ENCODE measurements at places on chromosomes 1 and 21.

- DNase-seq, result no peak
Observed at GRCh38 chr1:206921772-206922265, at the start of gene FCMR. TSS of gene FCMR (minus strand) at chr1:206921941. CDS start at chr1:206921854, 87 bp downstream.

- DNase-seq, result no peak
Observed at GRCh38 chr1:77467741-77468140, 185.9 kb downstream of the AK5 start.

DNA sequence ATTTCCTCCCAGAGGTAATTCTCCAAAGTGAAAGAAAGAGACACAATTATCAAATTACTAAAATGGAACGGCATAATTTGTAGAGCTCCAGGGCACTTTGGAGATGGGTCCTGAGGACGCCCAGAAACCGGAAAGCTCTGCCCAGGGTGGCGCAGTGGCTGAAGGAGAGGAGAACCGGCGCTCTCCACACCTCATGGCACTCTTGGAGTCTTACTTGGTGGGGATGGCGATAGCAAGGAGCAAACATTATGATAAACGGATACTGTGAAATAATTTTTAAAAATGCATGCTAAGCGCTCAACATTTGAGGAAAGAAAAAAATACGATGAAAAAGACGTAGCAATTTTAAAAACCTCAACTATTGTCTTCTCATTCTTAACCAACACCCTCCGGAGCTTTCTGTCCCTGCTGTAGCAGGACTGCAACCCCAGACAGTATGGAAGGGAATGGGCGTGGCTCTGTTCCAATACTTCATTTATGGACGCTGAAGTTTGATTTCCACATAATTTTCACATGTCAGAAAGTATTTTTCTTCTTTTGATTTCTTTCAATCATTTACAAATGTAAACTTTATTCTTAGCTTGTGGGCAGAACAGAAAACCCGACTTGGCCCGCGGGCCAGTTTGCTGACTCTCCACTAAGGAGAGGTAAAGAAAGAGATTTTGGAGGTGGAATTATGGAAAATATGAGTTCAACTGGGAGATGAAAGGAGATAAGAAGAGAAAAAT is 1.1 kb downstream of the S100A11 start:
- DNase-seq, result peak; percentile 63

DNA sequence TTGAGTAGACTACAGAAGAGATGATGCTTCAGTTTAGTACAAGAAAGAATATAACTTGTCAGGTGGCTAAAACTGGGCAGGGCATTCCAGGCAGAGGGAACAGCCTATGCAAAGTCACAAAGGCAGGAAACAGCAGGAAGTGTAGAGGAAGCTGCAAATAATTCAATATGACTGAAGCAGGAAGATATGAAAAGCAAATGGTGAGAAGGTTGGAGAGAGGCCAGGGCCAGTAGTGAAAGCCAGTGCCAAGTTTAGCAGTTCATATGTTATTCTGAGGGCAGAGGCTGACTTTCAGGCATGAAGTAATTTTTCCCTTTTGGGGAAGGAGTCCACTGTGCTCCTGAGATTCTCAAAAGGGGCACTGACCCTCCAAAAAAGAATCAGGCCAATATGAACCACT is 8.0 kb upstream of the YBX1 start:
- DNase-seq, result no peak

DNA sequence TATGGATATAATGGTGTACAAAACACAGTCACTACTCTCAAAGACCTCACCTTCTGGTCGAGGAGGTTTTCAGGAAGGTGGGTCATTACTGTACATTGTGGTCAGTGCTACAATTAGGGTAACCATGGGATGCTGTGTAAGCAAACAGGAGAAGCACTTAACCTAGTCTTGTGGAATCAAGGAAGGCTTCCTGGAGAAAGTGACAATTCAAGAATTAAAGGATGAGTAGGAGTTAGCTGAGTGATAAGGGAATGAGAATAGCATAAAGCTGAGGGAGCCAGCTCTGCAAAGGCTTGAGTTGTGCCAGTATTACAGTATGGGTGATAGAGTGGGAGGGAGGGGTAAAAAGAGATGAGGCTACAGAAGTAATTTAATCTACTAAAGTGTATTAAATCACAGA is 17.2 kb downstream of the NEXN start:
- no peak for DNase-seq

GRCh38 chr21:34796518-34797200 is 127.9 kb downstream of the CLIC6 start:
- no peak for DNase-seq

DNA sequence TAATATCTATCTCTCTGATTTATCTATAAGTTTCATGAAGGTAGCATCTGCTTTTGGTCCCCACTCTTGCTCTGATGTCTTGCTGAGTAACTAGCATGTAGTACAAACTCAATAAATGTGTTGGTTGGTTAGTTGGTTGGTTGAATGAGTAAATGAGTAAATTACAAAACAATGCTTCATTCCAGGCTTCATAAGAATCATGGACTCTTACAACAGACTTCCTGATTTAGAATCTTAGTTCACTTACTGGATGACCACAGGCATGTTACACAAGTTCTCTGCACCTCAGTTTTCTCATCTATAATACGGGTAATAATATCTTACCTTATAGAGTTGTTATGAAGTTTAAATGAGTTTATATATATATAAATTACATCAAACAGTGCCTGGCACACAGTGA is 98.6 kb downstream of the ZNF281 start:
- no peak for DNase-seq

GRCh38 chr1:180267761-180268555 is 37.9 kb downstream of the LHX4 start:
- DNase-seq, result no peak

DNA sequence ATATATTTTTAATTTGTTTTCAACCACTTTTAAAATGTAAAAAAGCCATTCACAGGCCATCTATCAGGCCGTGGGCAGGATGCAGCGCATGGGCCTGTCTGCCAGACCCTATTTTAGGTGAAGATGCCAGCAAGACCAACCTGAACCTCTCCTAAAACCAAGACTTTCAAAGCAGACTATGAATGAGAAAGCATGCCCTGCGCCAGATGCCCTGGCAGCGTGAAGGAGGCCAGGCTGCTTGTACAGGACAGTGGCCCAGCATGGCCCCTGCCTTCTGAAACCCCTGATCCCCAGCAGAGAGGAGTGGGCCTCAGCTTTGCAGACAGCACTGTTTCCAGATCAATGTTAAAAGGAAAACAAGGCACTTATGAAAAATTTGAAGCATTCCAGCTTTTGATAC is 31.6 kb downstream of the WDR4 start:
- no peak for DNase-seq

GRCh38 chr1:16441282-16441665 is 750 bp downstream of the NECAP2 start:
- DNase-seq, result no peak

GRCh38 chr1:243482141-243483022 is 226.5 kb downstream of the SDCCAG8 start:
- peak; percentile 48 for DNase-seq

DNA sequence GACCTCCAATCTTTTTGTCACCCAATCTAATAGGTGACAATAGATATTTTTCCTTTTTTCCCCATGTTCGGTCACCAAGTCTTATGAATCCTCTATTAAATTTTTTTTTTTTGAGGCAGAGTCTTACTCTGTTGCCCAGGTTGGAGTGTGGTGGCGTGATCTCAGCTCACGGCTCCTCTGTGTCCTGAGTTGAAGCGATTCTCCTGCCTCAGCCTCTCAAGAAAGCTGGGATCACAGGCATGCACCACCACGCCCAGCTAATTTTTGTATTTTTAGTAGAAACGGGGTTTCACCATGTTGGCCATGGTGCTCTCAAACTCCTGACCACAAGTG is 42.5 kb upstream of the MTF1 start:
- DNase-seq, result no peak

- DNase-seq, result no peak
Observed at GRCh38 chr1:195158091-195158490, 1450.1 kb downstream of the KCNT2 start.

GRCh38 chr1:218164930-218165700 is 120.0 kb upstream of the RRP15 start:
- no peak for DNase-seq

DNA sequence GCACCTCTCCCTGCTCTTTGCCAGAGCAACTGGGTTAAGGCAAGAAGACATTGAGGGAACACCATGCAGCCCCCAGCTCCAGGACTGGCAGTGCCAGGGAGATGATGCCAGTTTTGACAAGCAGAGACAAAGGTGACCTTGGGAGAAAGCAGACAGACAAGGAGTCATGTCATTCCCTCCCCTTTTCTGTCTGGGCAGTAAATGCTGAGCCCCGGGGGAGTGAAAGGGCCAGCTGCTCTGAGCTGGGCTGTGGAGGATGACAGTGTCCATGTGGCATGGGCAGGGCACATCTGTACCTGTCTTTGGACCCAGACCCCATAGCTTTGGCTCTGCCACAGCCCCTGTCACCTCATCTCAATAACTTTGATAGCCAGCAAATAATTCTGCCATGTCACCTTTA is 24.2 kb downstream of the PLEKHA6 start:
- DNase-seq, result no peak

GRCh38 chr1:175409938-175410337 is 217.4 kb upstream of the KIAA0040 start:
- DNase-seq, result no peak

- peak; percentile 54 for DNase-seq
Observed at GRCh38 chr1:168136709-168137514, at the start of gene GPR161. TSS of gene GPR161 (minus strand) at chr1:168136930. CDS start at chr1:168104850, 32,080 bp downstream.

DNA sequence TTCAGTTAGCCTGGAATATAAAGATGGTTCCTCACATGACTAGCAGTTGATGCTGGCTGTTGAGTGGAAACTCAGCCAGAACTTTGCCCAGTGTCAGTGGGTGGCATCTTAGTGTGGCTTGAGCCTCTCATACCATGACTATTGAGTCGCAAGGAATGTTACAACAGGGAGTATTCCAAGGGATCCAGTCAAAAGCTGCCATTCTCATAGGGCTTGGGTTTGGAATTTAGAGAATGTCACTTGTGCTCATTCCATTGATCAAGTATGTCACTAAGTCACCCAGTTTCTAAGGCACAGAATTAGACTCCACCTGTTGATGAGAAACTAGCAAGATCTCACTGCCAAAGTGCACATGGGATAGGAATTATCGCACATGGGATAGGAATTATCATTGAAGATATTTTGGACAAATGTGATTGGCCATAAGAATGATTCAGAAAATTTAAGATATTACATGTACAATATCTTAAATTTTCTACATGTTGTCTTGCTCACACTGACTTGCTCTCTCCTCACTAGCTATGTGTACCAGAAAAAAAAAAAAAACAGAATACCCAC is 1290.7 kb upstream of the ADGRL2 start:
- no peak for DNase-seq

DNA sequence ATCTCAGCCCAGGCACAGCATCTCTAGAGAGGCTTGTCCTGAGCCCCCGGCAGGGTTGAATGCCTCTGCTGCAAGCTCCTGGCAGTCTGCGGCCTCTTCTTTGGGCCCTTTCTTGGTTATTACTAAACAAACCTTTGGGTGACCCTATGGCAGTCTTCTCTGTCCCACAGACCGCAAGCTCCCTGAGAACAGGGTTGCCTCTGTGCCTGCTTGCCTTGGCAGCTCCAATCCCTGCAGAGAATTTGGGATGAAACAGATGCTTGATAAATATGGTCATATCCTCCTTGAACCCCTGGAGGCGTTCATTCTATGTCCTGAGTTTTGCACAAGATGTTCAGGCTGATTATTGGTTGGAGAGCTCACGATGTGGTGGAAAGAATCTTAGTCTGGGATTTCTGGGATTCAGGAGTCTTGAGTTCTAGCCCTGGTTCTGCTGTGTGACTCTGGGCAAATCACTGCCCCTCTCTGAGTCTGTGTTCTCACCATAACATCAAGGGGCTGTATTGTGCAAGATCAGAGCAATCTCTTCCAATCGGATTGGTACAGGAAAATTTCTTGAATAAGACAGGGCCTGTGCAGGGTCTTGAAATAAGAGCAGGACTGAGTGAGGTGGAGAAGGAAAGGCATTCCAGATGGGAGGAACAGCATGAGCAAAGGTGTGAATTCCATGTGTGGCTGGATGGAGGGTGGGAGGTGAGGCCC is 49.6 kb downstream of the EDN2 start:
- DNase-seq, result no peak

- no peak for DNase-seq
Observed at GRCh38 chr1:59554011-59554663, 257.2 kb downstream of the FGGY start.

- DNase-seq, result no peak
Observed at GRCh38 chr1:3472088-3472850, 17.8 kb downstream of the ARHGEF16 start.

DNA sequence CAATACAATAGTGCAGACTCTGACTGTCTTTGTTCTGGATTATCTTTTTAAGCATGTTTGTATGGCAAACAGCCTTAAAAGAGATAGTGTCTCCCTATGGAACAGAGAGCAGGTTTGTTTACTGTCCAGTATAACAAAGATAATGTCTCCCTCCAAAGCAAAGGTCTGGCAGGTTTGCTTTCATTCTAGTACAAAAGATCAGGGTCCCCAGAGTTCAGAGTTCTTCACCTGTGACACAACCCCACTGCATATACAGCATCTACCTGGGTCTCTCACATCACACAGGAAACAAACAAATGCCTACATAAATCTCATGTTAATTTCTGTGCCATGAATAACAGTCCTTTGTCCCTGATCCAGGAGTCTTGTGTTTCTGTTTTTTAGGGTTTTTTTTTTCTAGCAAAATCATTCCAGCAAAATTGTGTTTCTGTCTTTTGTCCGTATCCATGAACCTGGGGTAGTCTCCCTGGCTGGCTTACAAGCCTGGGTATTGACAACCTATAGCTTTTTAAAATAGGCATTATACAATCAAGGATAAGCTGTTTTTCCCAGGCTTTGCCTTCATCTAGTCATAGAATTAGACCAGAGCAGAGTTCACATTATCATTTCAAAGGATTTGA is 89.4 kb upstream of the PTBP2 start:
- DNase-seq, result no peak

DNA sequence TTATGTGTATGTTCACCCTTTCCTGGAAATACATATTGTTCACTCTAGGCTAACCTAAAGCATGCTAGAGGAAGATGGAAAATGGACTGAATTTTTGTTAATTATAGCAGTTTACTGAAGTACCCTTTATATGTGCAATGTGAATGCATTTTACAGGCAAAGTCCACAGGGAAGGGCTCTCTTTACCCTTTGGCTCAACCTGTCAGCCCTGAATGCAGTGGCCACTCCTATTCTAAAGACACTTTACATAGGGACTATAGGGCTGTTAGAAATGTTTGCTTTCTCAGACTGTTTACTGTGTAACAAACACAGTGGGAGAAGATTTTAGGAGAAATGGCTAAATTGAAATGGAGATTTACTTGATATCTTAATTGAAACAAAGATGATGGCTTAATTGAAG is 78.5 kb downstream of the BRINP2 start:
- no peak for DNase-seq

GRCh38 chr1:25705699-25706098 is 89.1 kb downstream of the MAN1C1 start:
- DNase-seq, result no peak

- no peak for DNase-seq
Observed at GRCh38 chr1:47779613-47780012, 217.6 kb downstream of the TRABD2B start.

Measured in skin of body (tissue), 3 donors.